ENCODE measurements at places on chromosomes 1 and 21.
A peak's percentile ranks its signal among the peaks of the same experiment; 100 is the strongest.

DNA sequence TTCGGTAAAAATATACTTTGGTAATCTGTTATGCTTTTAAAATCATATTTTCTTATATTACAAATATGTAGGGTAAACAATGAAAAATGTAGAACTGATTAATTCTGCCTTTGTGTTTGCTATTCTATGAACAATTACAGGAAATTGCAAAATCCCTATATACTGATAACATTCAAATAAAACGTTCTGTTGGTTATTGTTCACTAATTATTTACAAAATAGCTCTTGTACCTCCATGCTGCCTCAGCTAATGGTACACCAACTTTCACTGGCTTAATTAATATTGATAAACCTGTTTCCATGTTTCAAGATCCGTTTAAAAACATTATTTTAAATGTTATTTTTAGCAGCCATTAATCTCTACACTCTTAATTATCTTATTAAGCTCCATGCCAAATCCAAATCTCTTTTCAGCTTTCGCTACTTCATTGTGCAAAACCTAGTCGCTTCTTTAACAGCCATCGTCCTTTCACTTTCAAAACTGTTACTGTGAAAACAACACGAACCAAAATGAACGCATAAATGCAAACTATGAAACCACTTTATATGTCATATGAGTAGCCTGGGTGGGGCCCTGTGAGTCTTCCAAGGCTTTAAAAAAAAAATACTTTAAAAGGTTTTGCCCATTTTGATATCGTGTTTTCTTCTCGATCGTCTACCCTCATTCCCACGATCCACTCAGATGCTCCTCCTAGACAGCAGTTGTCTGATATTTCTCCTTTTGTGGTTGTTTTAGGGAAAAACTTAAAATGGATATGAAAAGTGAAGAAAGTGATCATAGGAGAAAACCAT, 807.1 kb downstream of the USP25 start:
- peak; percentile 7 for DNase-seq

GRCh38 chr1:209383907-209384709, 199.4 kb upstream of the CAMK1G start:
- DNase-seq = no peak

DNA sequence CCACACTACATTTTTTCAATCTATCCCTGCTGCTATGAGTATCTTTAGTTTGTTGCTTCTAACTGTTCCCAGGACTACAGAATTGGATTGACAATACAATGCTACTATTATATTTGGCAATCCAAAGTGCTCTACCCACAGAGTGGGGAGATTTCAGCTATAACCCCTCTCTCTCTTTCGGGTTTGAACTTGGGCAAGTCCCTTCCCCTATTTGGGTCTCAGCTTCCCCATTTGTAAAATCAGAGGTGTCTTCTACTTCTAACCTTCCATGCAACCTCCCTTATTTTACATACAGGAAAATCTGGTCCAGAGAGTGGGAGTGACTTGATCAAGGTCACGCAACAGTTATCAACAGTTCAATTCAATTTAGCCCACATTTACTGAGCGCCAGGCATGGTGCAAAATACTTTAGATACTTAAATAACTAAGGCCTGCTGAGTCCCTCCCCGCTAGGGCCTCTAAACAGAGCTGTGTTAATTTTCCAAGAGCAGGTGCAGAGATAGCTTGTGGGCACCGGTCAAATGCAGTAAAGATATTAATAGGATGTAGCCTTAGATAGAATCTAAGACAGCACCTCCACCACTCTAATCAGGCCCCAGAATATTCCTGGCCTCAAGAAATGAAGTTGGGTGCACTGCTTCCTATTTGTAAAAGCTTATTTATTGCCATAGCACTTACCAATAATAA, 9.4 kb upstream of the GPX7 start:
- DNase-seq = no peak

DNA sequence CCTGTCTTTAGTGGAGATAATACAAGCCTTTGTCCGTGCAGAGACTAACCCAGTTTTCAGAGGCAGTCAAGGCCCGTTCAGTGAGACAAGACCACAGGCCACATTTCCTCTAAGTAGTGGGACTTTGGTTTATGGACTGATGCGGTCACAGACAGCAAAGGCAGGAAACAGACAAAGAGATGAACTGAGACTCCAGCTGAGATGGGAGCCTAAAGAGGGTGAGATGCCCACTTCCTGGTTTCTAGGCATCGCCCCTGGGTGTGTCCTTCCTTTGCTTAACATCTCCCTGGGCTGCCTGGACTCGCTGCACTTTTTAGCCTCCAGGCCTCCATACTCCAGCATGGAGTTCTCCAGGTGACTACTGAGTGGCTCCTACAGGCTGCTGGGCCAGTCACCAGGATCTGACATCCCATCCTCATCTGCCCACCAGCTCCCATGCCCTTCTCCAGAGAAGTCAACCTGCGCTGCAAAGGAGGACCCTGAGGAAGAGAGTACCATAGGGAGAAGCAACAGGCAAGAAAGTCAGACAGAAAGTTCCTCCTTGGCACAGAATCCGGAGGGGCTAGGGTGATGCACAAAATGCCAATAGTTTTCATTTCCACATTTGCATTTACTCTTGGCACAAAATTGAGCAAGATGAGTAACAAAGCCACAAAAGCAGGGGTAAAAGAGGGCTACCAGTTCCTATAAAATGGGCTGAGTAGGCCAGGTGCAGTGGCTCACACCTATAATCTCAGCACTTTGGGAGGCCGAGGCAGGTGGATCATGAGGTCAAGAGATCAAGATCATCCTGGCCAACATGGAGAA, 15.1 kb downstream of the THEMIS2 start:
- DNase-seq = no peak

- DNase-seq = no peak
Measured at GRCh38 chr21:33828083-33828482, 87.5 kb downstream of the ATP5PO start.

- no peak for DNase-seq
Measured at GRCh38 chr1:115296981-115297380, 41.1 kb downstream of the NGF start.

DNA sequence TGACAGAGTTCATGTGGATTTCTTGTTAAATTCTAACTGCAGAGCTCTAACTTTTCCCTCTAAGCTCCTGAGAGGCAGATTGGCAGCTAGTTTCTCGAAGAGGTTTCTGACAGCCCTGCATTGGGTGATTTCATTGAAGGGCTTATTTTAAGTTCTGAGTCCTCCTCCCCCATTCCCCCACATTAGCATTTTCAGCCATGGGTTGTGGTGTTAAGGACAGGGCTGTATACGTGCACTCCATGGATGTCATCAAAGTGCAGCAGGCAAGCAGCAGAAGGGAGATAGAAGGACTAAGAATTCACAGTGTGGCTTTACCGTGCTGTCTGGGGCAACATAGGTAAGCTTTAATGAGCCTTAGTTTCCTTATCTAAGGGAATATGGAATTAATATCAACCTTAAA, 19.0 kb downstream of the CRYZ start:
- DNase-seq = no peak

GRCh38 chr1:15683345-15684039, 628 bp upstream of the PLEKHM2 start:
- no peak for DNase-seq

GRCh38 chr1:204992998-204993314, 50.1 kb upstream of the CNTN2 start:
- no peak for DNase-seq

GRCh38 chr1:77412069-77412819, 130.4 kb downstream of the AK5 start:
- no peak for DNase-seq

- no peak for DNase-seq
Measured at GRCh38 chr1:234400773-234401172, 27.5 kb downstream of the COA6 start.

GRCh38 chr1:67407498-67407897, 22.7 kb downstream of the SERBP1 start:
- no peak for DNase-seq

GRCh38 chr1:31413405-31414001, 490 bp downstream of the SERINC2 start:
- peak; percentile 11 for DNase-seq

- no peak for DNase-seq
Measured at GRCh38 chr1:227774821-227775661, 39.8 kb downstream of the SNAP47 start.
